ENCODE measurements at places on chromosomes 2 and 18.

DNA sequence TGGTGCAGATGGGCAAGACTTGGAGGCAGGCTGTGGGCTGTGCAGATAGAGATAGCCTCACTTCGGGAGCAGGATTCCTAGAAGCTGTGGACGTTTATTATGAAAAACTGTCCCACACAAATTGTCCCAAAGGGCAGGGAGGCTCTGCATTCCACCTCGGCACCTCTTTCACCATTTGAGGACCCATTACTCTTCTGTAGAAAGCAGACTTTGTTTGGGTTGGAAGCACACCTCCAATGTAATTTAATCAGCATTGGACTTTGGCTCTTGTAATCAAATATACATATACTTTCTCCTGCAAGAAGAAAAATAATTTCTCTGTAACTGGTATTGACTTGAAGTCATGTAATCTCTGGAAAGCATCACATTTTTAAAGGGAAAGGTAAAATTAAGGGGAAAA, 8.5 kb downstream of the ONECUT2 start:
- no peak for DNase-seq

DNA sequence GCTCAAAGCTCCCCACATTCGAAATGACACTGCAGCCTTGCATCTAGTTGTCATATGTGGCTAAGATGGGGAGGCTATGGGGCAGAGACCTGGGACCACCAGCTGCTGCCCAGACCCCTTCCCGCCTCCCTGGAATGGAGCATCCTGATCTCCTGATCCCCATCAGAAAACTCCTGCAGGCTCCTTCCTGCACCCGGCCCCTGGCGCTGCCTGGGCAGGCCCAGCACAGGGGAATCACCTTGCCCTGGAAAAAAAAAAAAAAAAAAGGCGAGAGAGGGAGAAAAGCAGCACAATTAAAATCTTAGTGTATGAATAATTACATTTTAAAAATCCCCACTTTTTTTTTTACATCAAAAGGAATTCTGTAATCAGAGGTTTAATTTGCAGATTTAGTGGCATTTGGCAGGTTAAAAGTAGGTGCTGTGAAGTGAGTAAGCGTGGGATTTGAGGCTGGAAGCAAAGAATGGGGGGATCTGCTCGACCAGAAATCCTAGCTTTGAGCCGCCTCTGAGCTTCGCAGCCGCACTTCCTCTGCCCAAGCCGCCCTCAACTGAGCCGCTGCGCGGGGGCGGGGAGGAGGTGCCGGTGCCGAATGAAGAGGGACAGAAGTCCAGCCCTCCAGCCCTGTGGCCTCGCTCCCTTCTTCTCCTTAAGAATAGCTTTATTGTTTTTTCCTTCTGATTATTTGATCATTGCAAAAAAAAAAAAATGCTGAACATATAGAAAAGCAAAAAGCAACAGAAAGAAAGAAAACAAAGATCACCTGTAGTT, 30.0 kb downstream of the THNSL2 start:
- DNase-seq: peak; percentile 84

DNA sequence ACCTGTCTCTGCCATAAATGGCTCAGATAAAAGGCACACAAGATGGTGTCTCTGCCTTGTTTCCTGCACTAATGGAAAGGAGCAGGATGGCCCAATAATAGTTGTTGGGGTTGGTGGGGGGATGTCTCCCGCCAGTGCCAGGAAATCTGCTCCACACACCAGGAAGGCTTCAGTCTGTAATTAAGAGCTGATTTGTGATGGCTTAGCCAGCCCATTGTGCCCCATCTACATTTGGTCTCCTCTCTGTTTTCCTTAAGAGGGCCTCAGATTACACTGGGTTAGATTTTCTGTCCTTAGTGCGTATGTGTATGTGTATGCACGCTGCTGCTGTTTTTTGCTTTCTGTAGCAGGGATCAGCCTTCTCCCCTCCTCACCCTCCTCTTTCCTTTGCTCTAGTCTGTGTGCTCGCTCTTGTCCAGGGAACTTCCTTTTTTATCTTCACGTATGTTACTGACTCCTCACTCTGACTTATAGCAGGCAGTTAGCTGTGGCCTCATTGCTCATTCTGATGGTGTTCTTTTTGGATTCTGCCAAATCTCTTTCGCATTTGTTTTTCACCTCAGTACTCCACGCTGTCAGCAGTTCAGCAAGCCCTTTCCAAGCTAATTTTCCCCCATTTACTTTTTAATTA, 33.4 kb upstream of the MGAT5 start:
- DNase-seq: peak; percentile 62

GRCh38 chr2:120440521-120441350, 94.8 kb downstream of the INHBB start:
- no peak for DNase-seq

GRCh38 chr2:148255929-148256328, 235.0 kb downstream of the MBD5 start:
- DNase-seq: no peak

DNA sequence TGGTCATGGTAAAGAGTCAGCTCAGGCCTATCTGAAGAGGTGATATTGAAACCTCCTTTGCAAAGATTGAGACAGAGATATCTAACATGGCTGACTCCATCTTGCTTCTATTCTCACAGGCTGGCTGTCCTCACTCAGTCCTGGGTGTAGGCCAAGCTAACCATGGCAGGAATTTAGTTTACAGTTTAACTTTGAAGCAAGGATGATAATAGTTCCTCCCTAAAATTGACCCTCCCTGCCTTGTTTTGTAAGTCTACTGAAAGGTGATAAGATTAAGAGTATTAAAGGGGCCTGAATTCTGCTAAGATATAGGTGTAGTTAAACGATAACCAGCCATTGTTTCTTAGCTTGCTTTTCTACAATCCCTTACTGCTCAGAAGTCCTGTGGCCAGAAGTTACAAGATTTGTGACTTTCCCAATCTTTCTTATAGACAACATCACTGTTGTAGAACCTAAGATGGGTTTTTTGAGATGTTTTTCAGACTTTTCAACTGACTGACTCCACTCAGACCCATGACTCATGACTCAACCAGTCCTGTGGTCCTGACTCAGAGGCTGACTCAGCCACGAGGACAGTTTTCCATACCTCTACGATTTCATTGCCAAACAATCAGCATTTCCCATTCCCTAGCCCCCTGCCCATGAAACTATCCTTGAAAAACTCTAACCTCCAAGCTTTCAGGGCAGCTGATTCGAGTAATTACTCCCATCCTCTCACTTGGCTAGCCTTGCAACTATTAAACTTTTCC, 195.7 kb upstream of the SESTD1 start:
- peak; percentile 76 for DNase-seq

DNA sequence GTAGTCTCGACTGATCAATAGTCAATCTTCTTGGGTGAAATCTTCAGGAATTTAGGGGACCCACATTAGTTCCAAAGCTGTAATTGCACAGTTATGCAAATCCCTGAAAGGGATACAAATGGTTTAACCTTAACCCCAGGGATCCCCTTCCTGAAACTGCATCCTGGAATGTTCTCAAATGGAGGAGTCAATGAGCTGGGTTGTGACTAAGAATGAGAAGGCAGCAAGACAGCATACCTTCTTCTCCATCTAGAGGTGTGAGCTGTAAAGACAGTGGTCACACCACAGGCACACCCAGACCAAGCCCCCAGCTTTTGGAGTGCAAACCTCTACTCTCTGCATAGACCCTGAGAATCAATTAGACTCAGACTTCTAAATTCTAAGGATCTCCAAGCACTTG, 164.7 kb upstream of the MEIS1 start:
- DNase-seq: no peak

- no peak for DNase-seq
Observed at GRCh38 chr2:176669398-176670174, 400.3 kb downstream of the MTX2 start.

DNA sequence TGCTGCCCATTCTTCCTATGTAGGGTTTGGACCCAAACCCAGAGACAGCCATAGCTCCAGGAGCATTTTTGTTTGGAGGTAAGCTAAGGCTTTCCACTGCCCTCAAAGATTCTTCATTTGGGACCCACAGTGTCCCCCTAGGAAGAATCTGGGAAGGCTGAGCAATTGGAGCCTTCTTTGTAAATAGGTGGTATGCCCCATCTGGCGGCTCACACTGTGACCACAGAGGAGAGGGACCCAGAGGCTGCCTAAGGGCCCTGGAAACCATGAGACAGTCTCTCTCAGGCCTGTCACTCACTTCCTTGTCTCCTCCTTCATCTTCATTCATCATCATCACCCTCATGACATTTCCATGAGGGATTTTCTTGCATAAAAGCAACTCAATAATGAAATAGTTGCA, 215.4 kb upstream of the OSR1 start:
- no peak for DNase-seq

DNA sequence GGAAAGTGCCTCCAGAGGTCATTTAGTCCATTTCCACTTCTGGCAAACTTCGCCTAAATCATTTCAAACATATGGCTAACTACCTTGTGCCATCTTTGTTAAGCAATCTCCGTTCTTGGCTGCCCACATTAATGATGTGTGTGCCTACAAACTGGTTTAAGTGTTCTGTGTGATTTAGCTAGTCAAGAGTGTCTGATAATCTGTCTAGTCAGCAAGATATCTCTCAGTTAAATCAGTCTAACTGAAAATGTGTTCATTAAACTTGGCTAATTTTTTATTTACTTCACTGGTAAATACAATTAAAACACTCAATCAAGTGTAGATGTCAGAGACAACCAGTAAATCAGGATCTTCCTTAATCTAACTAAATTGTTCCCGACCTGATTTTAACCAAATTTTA, 352.4 kb downstream of the ERBB4 start:
- DNase-seq: no peak
